ENCODE measurements at places on chromosomes 2 and 18.
A peak's percentile ranks its signal among the peaks of the same experiment; 100 is the strongest.

DNA sequence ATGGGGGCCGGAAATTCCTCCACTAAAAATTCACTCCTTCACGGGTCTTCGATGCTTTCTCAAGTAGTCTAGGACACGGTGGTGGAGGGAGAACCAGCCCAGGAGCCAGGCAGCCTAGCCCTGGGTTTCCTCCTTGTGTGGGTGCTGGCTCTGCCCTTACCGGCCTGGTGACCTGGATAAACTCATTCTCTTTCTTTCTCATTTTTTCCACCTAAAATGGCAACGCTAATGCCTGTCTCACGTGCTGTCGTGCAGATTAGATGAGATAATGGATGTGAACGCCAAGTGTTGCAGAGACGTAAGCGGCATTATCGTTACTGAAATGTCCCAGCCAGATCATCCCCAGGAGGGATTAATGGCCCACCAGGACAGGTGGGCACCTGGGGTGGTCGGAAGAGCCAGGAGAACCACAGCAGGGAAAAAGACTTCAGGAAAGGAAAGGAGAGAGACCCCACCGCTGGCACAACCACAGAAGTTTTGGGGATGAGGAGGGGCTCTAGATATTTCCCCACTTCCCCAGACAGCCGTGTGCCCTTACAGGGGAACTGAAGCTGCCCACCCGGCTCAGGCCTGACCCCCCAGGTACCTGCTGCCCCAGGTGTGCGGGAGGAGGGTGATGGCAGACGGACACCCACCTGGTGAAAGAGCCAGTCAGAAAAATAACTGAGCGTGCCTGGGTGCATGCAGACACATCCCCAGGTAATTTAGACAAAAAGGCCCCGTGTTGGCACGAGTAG lies 100.8 kb upstream of the ASAP2 start:
- DNase-seq, result no peak

GRCh38 chr2:37916512-37917082 lies 8.5 kb upstream of the RMDN2 start:
- DNase-seq, result peak; percentile 96

DNA sequence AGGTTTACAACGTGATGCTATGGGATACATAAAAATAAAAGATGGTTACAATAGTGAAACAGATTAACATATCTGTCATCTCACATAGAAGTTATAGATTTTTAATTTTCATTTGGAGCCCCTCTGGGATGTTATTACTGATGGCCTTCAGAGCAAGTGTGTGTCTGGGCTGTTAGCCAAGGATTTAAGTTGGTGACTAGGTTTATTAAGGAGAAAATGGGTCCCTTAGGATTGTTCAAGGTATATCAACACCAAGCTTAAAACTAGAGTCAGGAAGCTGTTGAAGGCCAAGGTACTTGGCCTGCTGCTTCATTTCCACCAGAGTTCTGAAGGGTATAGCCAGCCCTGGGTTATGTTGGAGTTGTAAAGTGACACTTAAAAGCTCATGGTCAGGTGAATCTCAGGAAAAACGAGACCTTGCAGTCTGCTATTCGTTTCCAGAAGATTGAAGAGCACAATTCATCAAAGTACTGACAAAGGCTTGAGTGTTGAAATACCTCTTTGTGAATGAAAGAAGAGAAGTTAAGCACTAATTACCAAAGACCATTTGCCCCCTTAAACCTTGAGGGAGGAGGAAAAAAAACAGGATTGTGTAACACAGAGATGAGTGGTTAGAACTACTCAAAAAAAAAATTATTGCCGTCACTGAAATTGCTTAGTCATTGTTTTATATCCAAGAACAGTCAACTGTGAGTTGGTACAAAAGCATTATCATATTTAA lies 48.4 kb downstream of the MAP2 start:
- DNase-seq, result peak; percentile 72

DNA sequence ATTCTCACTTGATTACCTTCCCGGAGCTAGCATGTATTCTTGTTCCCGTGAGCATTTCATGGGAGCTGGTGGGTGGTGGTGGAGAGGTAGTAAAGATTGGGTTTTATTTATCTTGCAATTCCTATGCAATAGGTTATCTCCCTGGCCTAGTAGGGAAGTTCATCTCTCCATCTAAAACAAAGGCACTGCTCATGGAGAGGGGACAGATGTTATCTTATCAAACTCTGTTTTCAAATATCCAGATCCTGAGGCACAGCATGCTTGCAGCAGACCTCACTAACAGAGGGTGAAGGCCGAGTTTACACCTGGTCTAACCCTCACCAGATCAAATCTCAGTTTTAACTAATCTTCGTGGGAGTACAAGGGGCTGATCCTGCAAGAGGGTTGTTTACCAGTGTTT lies 98.9 kb downstream of the CYRIA start:
- DNase-seq, result no peak

GRCh38 chr2:6866275-6866671 lies 566 bp upstream of the CMPK2 start:
- peak; percentile 34 for DNase-seq

DNA sequence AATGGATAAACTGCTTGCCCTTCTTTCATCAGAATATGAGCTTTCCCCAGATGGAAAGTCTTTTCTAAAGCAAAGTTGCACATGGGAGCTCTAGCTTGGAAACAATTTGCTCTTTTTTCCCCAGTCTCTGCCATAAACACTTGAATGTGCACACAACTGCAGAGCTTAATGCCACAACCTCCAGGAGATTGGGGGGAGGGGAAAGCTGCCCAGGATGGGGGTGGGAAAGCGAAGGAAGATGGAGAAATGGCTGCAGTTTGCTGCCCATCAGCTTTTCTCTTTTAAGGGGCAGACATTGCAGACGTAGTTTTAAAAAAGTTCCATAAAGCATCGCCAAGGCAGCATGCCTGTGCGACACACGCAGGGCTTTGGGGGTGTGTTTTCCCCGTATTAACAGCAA lies 1.5 kb downstream of the ACKR3 start:
- no peak for DNase-seq

DNA sequence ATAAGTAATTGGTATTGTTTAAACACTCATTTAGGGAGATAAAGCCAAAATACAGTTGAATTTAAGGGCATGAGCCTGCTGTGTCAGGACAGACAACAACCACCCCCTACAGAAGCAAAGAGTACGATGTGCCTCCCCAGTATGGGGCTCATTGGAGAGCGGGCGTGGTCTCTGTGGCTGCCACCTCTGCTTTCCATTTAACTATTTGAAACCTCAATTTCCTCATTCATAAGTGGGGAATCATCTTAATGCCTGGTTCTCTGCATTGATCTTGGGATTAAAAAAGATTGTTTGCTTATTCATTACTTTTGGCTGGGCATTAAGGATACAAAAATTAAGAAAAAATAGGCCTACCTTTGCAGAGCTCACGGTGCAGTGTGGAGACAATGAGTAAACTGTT lies 21.4 kb downstream of the KCNS3 start:
- no peak for DNase-seq

- DNase-seq, result no peak
Observed at GRCh38 chr2:67835266-67835665, 227.5 kb downstream of the C1D start.

GRCh38 chr2:12861344-12861930 lies 144.7 kb downstream of the TRIB2 start:
- DNase-seq, result peak; percentile 73

DNA sequence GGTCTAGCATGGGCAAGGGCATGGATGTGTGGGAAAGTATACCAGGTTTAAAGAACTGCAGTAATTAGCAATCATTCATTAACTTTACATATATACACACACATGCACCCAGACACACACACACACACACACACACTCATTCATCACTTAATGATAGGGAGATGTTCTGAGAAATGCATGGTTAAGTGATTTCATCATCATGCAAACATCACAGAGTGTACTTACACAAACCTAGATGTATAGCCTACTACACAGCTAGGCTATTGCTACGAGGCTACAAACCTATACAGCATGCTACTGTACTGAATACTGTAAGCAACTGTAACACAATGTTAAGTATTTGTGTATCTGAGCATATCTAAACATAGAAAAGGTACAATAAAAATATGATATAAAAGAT lies 83.6 kb downstream of the COLEC12 start:
- DNase-seq, result peak; percentile 81

DNA sequence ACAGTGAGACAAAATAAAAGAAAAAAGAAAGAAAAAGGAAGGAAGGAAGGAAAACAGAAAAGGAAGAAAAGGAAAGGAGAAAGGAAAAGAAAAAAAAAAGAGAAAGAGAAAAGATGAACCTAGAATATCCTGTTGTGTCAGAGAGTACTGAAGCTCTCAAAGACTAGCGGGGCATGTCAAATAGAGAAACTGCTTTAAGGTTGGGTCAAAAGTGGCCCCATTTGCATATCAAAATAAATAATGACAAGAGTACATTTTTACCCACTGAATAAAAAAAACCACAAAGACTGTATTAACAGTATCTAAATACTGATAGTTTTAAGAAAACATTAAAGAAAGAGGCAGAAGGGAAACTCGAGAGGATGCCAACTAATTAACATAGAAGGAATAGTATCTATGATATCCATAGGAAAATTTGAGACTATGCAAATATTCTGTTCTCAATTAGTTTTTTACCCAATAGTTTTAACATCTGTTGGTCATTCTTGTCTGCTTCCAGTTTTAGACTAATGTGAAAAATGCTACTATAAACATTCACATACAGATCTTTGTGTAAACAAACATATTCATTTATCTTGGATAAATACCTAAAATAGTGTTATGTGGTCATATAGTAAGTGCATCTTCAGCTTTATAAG lies 53.2 kb downstream of the SFXN5 start:
- DNase-seq, result peak; percentile 16

- no peak for DNase-seq
Observed at GRCh38 chr2:18514526-18515461, 45.7 kb downstream of the RDH14 start.

DNA sequence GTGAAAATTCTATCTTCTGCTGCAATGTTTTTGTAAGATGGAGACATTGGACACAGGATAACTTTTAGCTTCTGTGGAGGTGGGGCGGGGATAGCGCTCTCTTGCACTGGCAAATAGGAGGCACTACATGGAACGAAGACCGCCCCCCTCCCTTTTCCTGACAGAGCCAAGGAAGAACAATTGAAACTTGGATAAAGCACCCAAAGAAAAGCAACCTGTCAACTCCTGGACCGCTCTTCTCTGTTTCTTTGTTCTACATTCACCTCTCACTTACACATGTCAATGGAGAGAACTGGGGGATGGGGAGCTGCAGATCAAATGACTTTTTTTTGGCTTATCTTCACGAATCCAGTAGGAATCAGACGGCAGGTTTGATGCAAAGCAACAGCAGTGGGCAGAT lies 126.3 kb upstream of the CHAC2 start:
- no peak for DNase-seq

GRCh38 chr18:74644713-74645112 lies 47.0 kb downstream of the ZNF407 start:
- no peak for DNase-seq

- no peak for DNase-seq
Observed at GRCh38 chr2:11512431-11512830, 21.4 kb upstream of the GREB1 start.

GRCh38 chr18:36185157-36185556 lies 2.1 kb upstream of the MOCOS start:
- no peak for DNase-seq

GRCh38 chr2:29987146-29987545 lies 65.8 kb upstream of the ALK start:
- no peak for DNase-seq

- no peak for DNase-seq
Observed at GRCh38 chr2:16030206-16031057, 90.1 kb downstream of the MYCN start.

- no peak for DNase-seq
Observed at GRCh38 chr2:160325418-160325817, 125.3 kb upstream of the ITGB6 start.

- DNase-seq, result no peak
Observed at GRCh38 chr2:207833251-207833751, 63.6 kb upstream of the FZD5 start.

- no peak for DNase-seq
Observed at GRCh38 chr2:69762513-69763494, 20.9 kb downstream of the ANXA4 start.

DNA sequence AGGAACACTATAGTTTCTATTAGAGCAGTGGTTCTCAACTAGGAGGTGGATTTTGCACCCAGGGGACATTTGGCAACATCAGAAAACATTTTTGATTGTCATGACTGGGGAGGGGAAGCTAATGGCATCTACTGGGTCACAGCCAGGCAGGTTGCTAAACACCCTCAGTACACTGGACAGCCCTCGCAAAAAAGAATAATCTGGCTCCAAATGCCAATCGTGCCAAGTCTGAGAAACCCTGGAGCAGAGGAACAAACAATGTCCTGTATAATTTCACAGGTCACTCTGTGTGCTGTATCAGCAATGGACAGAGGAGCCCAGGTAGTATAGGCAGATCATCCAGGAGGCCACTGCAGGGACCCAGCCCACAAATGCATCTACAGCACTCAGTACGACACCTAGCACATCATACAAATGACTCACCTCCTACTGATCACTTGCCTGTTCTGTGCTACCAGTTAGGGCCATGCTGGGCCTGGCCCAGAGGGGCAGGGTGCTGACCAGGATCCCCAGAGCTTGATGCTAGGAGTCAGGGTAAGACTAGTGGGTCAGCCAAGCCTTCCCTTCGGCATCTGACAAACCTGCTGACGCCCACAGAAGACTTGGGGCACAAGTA lies 37.6 kb downstream of the SFXN5 start:
- DNase-seq, result no peak

- no peak for DNase-seq
Observed at GRCh38 chr2:214088536-214088935, 322.3 kb upstream of the VWC2L start.

DNA sequence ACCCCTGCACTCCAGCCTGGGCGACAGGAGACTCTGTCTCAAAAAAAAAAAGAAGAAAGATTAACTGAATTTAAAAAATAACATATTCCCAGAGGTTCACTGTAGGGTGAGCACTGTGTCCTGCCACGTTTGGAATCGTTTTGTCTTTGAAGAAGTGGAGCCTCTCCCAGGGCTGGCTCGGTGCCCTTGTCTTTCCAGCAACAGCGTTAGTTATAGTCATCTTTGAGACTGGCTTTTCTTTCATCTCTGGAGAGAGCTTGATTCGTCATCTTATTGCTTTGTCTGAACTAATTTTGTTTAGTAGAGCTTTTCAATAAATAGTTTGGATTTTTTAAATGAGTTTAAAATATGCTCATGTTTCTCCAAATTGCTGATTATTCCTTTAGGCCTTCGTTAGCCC lies 50.5 kb downstream of the IMPA2 start:
- DNase-seq, result peak; percentile 92

- no peak for DNase-seq
Observed at GRCh38 chr2:157759855-157760254, 116.3 kb downstream of the ACVR1 start.

GRCh38 chr18:28804512-28805202 lies 627.7 kb upstream of the CDH2 start:
- no peak for DNase-seq

DNA sequence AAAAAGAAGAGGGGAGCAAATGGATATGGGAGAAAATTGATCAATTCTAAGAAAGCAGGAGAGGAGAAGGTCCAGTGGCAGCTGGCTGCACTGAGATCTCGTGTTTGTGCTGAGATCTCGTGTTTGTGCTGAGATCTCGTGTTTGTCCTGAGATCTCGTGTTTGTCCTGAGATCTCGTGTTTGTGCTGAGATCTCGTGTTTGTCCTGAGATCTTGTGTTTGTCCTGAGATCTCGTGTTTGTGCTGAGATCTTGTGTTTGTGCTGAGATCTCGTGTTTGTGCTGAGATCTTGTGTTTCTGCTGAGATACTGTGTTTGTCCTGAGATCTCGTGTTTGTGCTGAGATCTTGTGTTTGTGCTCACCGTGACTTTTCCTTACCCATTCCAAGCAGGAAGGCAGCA lies 254.4 kb downstream of the BCL2 start:
- DNase-seq, result no peak

Measured in fibroblast of skin of right biceps (primary cell).